ENCODE measurements at places on chromosomes 12 and 14.

GRCh38 chr14:32696325-32697091 is 242.2 kb upstream of the NPAS3 start:
- no peak for DNase-seq

DNA sequence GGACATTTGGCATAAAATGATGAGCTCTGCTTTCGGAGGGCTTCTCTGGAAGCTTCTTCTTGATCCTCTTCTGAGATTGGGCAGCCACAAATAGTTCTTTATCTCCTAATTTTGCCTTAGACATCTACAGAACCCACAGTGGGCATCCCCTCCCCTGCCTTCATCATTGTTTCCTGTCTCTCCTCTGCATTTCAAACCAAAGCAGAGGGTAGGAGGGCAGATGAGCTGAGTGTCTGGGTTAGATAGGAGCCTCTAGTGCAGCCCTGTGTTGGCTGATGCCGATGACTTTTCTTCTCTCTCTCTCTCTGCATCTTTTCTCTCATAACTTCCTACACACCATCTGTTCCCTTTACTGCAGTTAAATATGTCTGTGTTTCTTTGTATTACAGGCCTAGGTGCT is 8.5 kb upstream of the IL26 start:
- no peak for DNase-seq

DNA sequence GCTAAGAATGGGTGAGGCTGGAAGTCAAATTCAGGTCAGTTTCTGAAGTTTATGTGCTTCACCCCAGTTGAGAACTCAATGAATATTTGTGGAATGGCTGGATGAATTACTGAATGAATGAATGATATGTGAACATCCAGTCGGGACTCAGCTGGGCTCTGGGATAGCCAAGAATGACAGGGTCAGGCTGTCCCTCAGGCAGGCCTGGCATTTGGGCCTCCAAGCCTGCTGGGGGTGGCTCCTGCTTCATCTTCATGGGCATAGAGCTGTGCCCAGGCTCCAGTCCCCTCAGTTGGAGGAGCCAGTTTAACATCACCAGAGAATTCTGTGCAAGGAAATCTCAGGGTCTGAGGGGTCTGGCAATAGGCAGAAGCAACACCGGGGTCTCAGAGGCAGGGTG is 185.8 kb downstream of the PHETA1 start:
- no peak for DNase-seq

GRCh38 chr14:100823413-100824080 is 2.4 kb upstream of the MEG3 start:
- no peak for DNase-seq

DNA sequence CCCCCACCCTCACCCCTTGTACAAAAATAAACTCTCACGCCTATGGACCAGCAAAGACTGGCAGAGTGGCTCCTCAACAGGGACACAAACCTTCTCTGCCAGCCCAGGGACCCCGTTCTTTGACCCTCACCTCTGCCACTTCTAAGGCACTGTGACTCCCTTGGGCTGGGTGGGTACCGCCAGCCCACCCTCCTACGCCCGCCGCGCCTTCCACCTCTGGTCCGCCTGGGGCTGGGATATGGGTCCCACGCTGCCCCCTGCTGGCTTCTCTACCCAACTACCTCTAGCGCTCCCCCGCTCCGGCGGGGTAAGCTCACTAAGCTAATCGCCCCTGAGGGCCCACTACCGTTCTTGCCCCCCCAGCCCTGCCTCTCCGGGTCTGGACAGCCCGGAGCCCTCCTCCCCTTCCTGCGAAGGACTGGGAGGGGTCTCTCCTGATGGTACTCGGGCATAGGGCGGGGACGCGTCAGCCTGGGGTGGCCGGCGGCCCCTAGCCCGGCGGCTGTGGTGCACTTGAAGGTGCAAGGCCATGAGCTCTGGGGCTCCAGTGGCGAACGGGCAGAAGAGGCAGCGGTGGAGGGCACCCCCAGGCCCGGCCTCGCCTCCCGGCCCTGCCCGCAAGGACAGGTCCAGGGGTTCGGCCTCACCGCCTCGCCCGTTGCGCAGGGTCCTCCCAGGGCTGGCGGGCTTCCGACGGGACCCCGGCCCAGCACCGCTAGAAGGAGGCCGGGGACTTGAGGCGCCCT is 8.1 kb downstream of the ZNF219 start:
- DNase-seq: no peak

- no peak for DNase-seq
Measured at GRCh38 chr12:81758421-81759189, 545 bp downstream of the PPFIA2 start.

GRCh38 chr12:49478949-49479664 is 59.7 kb upstream of the KCNH3 start:
- no peak for DNase-seq

DNA sequence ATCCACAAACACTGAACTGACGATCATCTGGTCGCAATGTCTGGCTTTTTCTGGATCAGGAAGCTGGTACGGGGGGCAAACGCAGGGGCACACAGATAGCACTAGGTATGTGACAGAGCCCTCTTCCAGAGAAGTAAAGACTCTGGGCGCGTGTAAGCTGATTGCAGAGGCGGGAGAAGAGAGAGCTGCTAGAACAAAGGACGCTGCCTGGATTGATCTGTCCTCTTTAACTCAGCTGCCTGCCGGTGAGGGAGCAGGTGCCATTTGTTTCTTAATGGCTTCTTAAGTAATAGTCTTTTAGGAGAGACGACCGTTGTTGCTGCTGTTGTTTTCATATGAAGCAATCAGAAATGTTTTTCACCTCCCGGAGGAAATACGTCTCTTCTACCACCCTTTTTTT is 77.3 kb downstream of the GLT1D1 start:
- DNase-seq: no peak

DNA sequence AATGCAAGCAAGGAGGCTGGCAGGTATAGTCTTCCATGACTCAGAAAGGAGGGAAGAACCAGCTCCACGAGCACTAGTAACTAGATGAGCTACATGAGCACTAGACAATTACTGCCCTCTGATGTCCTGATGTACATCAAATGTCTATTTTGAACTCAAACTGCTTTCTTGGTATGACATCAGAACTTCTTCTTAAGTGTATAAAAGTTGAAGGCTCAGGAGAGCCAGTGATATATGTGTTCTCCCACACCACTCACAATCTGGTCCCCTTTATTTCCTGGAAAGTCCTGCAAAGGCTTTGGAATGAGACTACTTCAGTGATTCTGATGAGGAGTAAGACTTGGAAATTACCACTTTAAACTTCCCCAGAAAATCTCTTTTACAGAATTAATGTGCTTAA is 18.5 kb upstream of the DHRS7 start:
- no peak for DNase-seq

- no peak for DNase-seq
Measured at GRCh38 chr12:26696048-26696612, 136.9 kb downstream of the ITPR2 start.

DNA sequence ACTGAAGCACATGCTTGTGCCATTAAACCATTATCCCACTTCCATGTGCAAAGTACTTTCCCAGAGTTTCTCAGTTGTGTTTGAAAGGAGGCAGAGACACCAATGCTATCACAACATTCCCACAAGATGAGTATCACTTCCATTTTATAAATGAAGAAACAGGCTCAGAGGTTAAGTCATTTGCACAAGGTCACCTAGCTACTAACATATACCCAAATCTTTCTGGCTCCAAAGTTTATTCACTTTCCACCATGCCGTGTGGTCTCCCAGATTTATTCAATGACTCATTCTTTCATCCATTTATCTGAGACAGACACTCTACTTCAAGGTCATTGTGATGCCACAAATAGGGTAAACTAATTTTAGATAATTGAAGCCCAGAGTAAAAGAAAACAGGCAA is 9.4 kb downstream of the ART4 start:
- DNase-seq: no peak

DNA sequence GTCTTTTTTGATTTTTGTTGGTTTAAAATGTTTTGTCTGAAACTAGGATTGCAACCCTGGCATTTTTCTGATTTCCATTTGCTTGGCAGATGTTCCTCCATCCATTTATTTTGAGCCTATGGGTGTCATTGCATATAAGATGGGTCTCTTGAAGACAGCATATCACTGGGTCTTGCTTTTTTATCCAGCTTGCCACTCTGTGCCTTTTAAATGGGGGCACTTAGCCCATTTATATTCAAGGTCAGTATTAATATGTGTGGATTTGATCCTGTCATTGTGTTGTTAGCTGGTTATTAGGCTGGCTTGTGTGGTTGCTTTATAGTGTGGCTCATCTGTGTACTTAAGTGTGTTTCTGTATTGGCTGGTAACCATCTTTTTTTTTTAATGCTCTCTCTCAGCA is 139.6 kb downstream of the CEP83 start:
- DNase-seq: no peak

GRCh38 chr14:89215531-89215930 is 201.5 kb downstream of the FOXN3 start:
- DNase-seq: no peak

DNA sequence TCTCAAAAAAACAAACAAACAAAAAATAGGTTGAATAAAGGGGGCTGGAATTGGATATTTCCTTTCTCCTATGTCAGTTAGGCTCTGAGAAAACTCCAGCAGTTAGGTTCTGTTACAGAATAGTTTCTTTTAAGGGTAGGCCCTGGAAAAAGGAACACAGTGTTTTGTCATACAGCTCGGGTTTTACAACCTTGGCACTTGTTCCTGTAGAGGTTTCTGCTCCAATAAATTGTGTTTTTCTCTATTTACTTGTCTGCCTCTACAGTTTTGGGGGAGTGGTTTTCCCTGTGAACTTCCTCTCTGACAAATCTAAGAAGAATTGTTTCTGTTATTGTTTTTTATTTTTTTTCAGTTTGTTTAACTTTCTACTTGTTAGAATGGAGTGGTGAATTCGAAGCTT is 167.6 kb downstream of the ACSS3 start:
- DNase-seq: no peak

GRCh38 chr14:98010784-98011183 is 1213.6 kb downstream of the VRK1 start:
- DNase-seq: no peak

- no peak for DNase-seq
Measured at GRCh38 chr14:88488897-88489296, 65.9 kb downstream of the PTPN21 start.

GRCh38 chr12:114479831-114480230 is 73.9 kb upstream of the TBX5 start:
- no peak for DNase-seq

DNA sequence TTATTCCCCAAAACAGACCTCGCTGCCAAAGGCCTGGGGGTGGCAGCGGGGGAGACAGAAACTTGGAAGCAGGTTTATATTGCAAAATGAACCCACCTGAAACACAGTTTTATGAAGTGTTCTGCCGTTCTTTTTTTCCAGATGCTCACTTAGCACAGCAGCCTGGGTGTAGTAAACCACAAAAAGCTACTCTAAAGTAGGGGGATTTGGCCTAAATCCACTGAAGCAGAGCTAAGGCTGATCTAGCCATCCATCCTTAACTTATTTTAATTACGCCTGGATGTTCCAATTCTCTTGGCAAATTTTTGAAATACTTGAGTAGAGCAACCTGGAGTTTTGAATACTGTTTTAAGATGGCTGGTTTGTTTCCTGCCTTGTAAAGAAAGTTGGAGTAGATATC is 121.2 kb downstream of the GPR135 start:
- DNase-seq: no peak

GRCh38 chr14:100715332-100715731 is 11.4 kb upstream of the DLK1 start:
- no peak for DNase-seq

DNA sequence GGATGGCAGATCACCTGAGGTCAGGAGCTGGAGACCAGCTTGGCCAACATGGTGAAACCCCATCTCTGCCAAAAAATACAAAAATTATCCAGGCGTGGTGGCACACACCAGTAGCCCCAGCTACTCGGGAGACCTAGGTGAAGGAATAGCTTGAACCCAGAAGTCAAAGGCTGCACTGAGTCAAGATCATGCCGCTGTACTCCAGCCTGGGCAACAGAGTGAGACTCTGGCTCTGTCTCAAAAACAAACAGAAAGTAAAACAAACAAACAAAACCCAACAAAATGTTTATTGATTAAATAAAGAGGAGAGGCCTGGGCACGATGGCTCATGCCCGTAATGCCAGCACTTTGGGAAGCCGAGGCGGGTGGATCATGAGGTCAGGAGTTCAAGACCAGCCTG is 5.5 kb downstream of the ZCCHC8 start:
- DNase-seq: no peak

DNA sequence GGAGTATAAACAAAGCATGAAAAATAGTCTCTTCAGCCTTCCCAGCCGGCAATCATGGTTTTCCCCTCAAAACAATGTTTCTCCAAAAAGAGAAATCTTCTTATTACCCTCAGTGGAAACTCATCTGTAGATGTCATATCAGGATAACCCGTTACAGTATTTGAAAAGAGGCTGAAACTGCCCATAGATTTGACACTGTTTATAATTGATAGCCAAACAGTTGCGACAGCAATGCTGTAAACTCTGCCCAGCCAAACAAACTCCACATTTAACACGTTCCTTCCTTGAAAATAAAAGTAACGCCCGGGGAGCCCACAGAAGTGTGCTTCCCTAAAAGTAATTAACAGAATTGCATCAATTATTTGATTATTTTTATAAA is 201.3 kb upstream of the FOXN3 start:
- DNase-seq: peak; percentile 30

- peak; percentile 35 for DNase-seq
Measured at GRCh38 chr12:49827401-49828099, 663 bp downstream of the NCKAP5L start.

- DNase-seq: no peak
Measured at GRCh38 chr12:102992297-102992696, 34.8 kb downstream of the ASCL1 start.

DNA sequence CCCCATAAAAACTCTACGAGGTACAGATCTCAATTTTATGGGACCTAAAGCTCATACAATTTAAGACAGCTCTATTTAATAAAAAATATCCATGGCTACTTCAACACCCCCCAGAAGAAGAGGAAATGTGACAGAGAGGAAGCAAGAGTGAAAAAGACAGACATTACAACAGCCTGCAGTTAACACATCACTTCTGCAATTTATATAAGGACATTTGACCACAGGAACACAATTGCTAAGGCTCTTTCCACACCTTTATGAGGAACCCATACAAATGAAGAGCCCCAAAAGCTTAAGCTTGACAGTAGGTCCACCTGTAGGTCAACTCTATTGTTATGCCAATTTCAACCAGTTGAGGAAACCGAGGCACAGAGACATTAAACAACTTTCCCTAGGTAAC is 5.6 kb downstream of the OR10P1 start:
- no peak for DNase-seq
